ENCODE measurements at places on chromosomes 11 and 22. TPM values are rescaled to one million over a fixed set of nuclear protein-coding genes. Genes with fewer than 3 reads are reported as not detected.

- peaks cover 7% of the 10 kb centered on the region for H3K27me3 ChIP-seq
- H3K4me3 ChIP-seq: no peak overlapping the region
- H3K4me1 ChIP-seq: peaks cover 28% of the 10 kb centered on the region
- H3K36me3 ChIP-seq: no peaks in the 10 kb centered on the region
- DNase-seq: no peak
Observed at GRCh38 chr11:59076876-59077571, 9.1 kb upstream of the GLYATL1B start.

GRCh38 chr22:30000566-30000965, 79.7 kb upstream of the HORMAD2 start:
- DNase-seq: no peak
- H3K36me3 ChIP-seq: peaks cover 21% of the 10 kb centered on the region
- no peak overlapping the region for H3K4me3 ChIP-seq

DNA sequence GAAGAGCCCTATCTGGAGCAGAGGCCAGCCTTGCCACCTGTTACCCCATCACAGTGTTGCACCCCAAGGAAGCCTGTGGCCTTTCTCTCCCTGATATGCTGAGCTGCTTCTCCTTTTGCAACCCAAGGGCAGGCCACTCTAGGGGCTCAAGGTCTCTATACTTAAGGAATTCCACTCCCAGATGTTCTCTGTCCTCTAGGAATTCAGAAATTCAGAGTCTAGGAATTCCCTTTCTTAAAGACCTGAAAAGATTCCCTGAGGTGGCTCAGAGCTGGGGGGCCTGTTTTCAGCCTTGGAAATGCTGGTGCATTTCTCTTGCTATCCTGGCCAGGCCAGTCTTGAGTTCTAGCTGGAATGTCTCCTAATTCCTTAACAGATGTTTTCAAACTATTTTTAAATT, 68.0 kb upstream of the OLFML1 start:
- no peaks in the 10 kb centered on the region for H3K36me3 ChIP-seq
- H3K4me1 ChIP-seq: peaks cover 41% of the 10 kb centered on the region
- no peak for DNase-seq
- no peak overlapping the region for H3K4me3 ChIP-seq
- no peak overlapping the region for H3K27ac ChIP-seq

GRCh38 chr11:119356349-119357031, 10.0 kb upstream of the MFRP start:
- no peaks in the 10 kb centered on the region for H3K36me3 ChIP-seq
- H3K4me1 ChIP-seq: peaks cover 20% of the 10 kb centered on the region
- peak overlapping the region; percentile 91 for H3K4me3 ChIP-seq
- peaks cover 7% of the 10 kb centered on the region for H3K27me3 ChIP-seq
- peak overlapping the region; percentile 54 for H3K27ac ChIP-seq

DNA sequence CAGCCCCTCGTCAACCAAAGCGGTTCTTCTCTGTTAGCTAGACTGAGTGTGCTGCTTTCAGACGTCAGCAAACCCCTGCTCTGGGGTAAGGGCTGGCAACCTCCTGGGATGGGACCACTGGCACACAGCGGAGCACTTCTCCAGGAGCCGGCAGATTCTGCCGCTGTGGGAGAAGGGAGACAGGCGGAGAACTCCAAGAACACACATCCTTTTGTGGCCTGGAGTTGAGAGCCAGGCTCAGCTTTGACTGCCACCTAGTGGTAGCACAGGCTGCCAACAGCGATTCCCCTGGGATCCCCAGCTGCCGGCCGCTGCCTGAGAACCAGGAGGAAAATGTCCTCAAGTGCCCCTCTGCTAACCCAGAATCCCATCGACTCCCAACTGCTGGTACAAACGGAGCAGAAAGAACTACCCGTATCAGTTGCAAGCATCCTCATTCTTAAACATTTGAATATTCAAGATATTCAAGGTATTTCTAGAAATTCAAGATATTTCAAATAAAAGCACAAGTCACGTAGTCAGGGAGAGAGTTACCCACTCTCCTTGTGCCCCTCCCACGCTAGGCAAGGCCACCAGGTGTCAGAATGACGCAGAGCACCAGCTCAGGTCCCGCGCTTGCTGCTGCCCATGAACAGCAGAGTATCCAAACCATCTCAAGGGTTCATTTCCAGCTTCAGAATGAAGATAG, 4.9 kb downstream of the LTO1 start:
- H3K27ac ChIP-seq: peak overlapping the region; percentile 77
- H3K4me3 ChIP-seq: peak overlapping the region; percentile 26
- H3K36me3 ChIP-seq: peaks cover 33% of the 10 kb centered on the region
- peaks cover 43% of the 10 kb centered on the region for H3K4me1 ChIP-seq
- H3K27me3 ChIP-seq: peaks cover 2% of the 10 kb centered on the region

DNA sequence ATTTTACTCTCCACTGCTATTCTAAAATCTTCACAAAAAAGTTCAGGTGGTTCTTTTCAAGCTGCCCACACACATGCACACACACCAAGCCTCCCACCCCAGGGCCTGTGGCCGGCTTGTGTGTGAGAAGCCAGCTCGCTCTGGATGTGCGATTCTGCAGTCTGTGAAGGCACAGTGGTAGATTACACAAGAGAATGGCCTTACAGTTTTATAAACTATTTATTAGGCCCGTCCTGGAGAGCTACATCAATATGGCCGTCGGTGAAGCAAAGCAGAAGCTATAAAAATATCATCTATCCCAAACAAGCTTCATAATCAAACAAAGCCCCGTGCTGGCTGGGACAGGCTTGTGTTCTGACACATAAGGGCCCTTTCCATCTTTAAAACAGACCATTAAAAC, 240.5 kb downstream of the OPCML start:
- H3K4me1 ChIP-seq: no peaks in the 10 kb centered on the region
- peaks cover 5% of the 10 kb centered on the region for H3K36me3 ChIP-seq
- no peaks in the 10 kb centered on the region for H3K27me3 ChIP-seq
- no peak overlapping the region for H3K4me3 ChIP-seq
- no peak overlapping the region for H3K27ac ChIP-seq

GRCh38 chr11:70036971-70037882, 40.9 kb upstream of the ANO1 start:
- no peaks in the 10 kb centered on the region for H3K4me1 ChIP-seq
- no peak overlapping the region for H3K27ac ChIP-seq
- H3K27me3 ChIP-seq: peaks cover 51% of the 10 kb centered on the region
- peaks cover 15% of the 10 kb centered on the region for H3K36me3 ChIP-seq
- H3K4me3 ChIP-seq: no peak overlapping the region

GRCh38 chr11:44893308-44893822, 57.3 kb downstream of the TP53I11 start:
- H3K27ac ChIP-seq: no peak overlapping the region
- peaks cover 41% of the 10 kb centered on the region for H3K27me3 ChIP-seq
- peaks cover 9% of the 10 kb centered on the region for H3K4me1 ChIP-seq
- H3K36me3 ChIP-seq: no peaks in the 10 kb centered on the region
- no peak for DNase-seq

DNA sequence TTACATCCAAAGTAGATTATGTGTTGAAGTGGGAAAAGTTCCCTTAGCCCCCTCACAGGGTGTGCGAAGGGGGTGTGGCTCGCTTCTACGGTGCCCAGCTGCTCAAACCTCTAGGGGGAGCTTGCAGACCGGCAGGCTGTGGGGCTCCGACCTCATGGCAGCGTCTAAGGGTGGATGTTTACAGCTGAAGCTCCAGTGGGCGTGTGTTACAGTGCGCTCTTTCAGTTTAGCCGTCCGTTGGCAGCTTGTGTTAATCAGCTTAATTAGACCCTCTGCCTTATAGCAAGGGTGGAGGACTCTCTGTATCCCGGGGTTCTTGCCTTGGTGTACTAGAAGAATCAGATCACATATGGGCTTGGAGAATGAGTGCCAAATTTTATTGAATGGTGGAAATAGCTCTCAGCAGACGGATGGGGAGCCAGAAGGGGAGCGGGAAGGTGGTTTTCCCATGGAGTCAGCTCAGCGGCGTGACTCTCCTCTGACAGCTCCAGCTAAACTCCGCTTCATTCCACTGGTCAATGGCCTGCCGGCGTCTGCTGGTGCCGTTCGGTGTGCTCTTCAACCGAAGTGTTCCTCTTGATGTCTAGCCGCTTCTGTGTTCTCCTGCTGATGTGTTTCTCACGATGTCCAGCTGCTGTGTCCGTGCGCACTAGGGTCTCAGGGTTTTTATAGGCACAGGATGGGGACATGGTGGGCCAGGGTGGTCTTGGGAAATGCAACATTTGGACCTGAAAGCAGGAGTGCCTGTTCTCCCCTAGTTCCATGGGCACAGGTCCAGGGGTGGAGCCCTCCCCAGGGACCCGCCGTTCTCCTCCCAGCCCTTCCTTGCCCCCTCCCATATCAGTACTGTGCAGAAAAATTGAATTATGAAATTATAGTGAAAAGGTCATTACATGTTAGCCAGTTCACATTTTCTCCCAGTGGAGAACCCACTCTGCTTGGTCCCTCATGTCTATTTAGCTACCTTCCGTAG, 28.6 kb upstream of the OR10G7 start:
- no peak overlapping the region for H3K27ac ChIP-seq
- peaks cover 9% of the 10 kb centered on the region for H3K4me1 ChIP-seq
- DNase-seq: peak; percentile 47
- peak overlapping the region; percentile 84 for H3K4me3 ChIP-seq

DNA sequence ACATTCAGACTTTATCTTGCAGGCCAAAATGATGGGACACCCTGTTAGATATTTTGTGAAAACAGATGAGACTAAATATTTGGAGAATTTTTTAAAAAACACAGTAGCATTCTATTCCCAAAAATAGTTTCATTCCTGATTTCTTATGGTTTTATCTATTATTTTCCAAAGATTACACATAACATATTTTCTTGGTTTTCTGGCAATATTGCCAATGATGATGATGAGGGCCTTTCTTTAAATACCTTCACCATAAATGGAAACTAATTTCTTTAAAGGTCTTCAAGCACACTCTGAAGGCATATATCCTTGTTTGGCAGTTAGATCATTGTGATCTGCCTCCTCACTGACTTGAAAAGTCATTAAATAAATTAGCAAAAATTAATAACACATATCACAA, 522.3 kb upstream of the LUZP2 start:
- H3K27me3 ChIP-seq: no peaks in the 10 kb centered on the region
- H3K36me3 ChIP-seq: no peaks in the 10 kb centered on the region
- peaks cover 55% of the 10 kb centered on the region for H3K4me1 ChIP-seq
- no peak for DNase-seq
- no peak overlapping the region for H3K4me3 ChIP-seq
- H3K27ac ChIP-seq: no peak overlapping the region

DNA sequence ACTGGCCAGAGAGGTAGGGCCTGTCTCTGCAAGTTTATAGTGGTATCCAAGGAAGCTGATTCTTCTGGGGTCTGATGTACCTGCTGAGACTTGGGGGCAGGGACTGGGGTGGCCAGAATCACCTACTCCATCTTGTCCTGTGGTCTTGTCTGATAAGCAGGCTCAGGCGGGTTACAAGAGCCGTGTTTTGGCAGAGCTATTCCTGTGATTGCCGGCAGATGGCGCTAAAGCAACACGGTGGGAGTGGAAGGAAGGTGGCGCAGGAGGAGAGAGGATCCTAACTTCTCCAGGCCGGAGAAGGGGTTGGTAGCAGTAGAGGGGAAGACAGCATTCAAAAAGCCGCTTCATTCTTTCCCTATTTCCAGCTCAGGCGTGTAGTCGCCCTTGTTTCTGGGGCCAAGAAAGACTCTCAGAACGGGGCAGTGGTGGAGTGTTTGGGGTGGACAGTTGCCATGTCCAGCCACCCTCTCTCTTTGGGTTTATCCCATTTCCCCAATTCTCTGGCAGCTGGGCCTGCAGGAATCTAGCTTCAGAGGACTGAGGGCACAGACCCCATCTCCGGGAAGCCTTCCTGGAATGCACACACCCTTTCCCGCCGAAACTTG, 15.1 kb downstream of the CHRM1 start:
- DNase-seq: peak; percentile 66
- no peak overlapping the region for H3K27ac ChIP-seq
- H3K36me3 ChIP-seq: no peaks in the 10 kb centered on the region
- peaks cover 19% of the 10 kb centered on the region for H3K4me1 ChIP-seq
- H3K4me3 ChIP-seq: no peak overlapping the region

GRCh38 chr11:41988951-41989572, 529.6 kb upstream of the LRRC4C start:
- no peaks in the 10 kb centered on the region for H3K4me1 ChIP-seq
- H3K4me3 ChIP-seq: no peak overlapping the region
- no peak for DNase-seq
- H3K27me3 ChIP-seq: no peaks in the 10 kb centered on the region
- no peaks in the 10 kb centered on the region for H3K36me3 ChIP-seq

DNA sequence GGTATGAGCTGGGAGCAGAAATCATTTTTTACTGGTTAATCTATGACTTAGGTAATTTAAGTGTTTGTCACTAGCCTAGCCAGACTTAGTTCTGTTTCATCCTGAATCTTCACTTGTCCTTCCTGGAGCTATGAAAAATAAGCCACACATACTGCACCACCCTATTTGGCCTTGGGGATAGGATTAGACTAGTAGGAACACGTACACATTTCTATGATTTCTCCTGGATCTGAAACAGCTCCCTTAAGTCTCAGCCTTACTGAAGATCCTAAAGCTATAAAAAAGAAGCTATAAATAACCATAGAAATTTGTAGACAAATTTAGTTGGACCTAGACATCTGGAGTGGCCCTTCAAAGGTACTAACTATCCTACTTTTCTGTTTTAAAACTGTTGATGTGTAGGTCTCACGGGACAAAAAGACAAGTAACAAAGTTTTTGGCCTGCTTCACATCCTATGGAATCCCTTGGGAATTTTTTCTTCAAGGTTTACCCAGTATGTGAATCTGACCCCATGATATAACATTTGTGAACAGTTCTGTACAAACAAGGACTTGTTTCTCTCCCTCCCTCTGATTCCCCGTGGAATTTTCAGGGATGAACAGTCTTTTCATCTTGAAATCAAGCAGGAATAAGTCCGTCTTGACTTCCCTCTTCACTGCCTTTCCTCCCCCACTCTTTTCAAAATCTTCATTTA, 275.0 kb downstream of the FAM76B start:
- no peak for DNase-seq
- H3K27ac ChIP-seq: no peak overlapping the region
- no peaks in the 10 kb centered on the region for H3K36me3 ChIP-seq
- H3K4me3 ChIP-seq: no peak overlapping the region

DNA sequence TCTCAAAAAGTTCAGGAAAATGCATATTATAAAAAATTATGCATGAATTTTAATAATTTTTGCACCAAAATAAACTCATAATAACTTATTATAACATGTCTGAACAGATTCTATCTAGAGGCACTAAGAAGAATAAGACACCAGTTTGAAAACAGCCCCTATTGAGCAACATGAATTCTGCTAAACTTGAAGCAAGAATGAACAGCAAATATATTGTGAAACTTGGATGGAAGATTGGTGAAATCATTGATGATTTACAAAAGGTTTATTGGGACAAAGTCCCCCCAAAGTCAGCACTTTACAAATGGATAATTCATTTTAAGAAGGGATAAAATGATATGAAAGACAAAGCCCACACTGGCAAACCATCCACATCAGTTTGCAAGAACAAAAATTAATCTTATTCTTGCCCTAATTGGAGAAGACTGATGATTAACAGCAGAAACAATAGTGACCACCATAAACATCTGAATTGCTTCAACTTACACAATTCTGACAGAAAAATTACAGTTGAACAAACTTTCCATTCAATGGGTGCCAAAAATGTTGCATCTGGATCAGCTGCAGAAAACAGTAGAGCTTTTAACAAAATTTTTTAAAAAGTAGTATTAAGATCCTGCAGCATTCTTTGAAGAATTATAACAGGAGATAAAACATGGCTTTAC, 257.5 kb upstream of the FAT3 start:
- H3K4me3 ChIP-seq: no peak overlapping the region
- H3K4me1 ChIP-seq: no peaks in the 10 kb centered on the region
- H3K27ac ChIP-seq: no peak overlapping the region
- no peaks in the 10 kb centered on the region for H3K36me3 ChIP-seq
- H3K27me3 ChIP-seq: no peaks in the 10 kb centered on the region

DRICH1 gene
- total RNA-seq: not detected

ANGPTL5 gene
- total RNA-seq: not detected

KRTAP5-4 gene
- not detected for total RNA-seq

CSF2RB gene
- 0.90 TPM for total RNA-seq

PVALB gene
- total RNA-seq: not detected

EIF1AD gene
- 35.7 TPM for total RNA-seq

MS4A2 gene
- not detected for total RNA-seq

DEUP1 gene
- not detected for total RNA-seq

Data from HFFc6 (cell line).